Naive thymus-derived CD8-positive, alpha-beta T cell (primary cell): ENCODE measurements at places on chromosomes 1 and 21.

DNA sequence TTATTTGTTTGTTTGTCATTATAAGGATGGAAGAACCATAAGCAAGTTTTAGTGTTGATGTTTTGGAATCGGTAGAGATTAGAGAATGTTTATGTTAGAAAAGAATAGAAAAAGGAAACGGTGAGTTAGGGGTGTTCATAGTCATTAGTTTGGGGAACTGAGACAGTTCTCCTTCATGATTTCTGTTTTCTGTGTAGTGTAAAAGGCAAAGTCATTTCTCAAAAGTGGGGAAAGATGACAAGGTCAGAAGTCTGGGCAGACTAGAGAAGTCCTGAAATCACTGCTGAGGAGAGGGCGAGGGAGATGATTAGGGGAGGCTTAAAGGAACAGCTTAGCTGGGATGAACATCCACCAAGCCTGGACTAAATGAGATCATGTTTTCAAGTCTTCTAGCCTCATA is 498.9 kb downstream of the TTLL7 start:
- no peak for DNase-seq

DNA sequence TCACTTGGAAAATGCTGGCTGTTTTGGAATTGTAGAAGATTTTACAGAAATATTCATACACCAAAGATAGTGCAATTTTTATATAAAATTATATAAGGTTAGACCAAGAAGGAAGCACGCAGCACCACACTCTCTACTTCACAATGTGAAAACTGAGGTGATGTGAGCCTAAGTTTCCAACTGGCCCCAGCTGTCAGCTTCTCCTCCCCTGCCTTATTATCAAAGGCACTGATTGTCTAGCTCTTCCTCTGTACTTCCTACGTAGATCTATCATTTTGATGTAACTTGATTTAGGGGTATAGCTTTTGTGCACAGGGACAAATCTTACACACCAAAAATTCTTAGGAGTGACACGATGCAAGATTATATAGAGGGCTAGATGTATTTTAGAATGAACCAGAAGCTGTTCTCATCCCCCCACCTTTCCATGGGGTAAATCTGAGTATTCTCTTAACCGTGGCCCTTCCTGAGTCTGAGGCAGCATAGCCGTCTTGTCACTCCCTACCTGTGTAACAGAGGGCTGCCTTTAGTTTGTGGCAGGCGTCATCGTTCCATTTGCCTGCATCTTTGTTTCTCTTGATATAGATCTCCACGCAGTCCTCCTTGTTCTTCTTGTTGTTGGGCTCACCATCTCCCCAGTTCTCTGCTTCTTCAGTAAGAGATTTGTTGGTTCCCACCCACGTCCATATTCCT is 3.4 kb downstream of the SELL start:
- no peak for DNase-seq

- no peak for DNase-seq
Measured at GRCh38 chr1:234526922-234527321, 47.9 kb upstream of the TARBP1 start.

DNA sequence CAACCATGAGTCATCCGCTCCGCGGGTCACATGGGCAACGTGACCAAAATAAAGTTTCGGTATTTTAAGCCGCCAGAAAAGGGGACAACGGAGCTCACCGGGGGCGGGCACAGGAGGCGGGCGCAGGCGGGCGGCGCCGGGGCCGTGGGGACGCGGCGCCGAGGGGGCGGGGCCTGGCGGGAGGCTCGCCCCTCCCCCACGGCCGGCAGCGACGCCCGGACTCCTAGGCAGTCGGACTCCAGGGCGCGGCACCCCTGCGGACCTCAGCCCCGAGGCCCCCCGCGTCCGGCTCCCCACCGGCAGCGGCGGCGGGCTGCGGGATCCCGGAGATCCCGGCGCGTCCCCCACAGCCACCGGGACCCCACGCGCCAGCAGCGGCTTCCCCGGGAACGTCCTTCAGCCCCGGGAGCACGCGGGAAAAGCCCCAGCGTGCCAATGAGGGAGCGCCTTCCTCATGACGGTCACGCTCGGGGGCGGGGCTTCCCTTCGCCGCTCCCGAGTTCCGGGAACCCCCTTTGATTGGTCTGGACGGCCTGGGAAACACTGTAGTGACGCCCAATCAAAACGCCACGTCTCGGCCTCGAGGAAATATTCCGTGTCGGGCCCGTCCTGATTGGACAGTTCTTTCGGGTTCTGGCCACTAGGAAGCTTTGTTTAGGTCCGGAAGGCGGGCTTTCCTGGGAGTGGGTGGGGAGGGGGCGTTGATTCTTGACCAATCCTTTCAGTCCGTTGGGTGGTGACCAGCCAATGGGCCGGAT is 515 bp upstream of the CAMTA1 start:
- DNase-seq: peak; percentile 98

- no peak for DNase-seq
Measured at GRCh38 chr1:235553112-235553551, 48.9 kb upstream of the B3GALNT2 start.
